ENCODE measurements at places on chromosomes 1 and 21.
A peak's percentile ranks its signal among the peaks of the same experiment; 100 is the strongest.

GRCh38 chr21:39915881-39916280 is 48.6 kb downstream of the PCP4 start:
- H3K27me3 ChIP-seq = no peaks in the 10 kb centered on the region
- H3K27ac ChIP-seq = no peak overlapping the region
- no peak for DNase-seq
- H3K4me3 ChIP-seq = no peak overlapping the region
- peaks cover 9% of the 10 kb centered on the region for H3K4me1 ChIP-seq

DNA sequence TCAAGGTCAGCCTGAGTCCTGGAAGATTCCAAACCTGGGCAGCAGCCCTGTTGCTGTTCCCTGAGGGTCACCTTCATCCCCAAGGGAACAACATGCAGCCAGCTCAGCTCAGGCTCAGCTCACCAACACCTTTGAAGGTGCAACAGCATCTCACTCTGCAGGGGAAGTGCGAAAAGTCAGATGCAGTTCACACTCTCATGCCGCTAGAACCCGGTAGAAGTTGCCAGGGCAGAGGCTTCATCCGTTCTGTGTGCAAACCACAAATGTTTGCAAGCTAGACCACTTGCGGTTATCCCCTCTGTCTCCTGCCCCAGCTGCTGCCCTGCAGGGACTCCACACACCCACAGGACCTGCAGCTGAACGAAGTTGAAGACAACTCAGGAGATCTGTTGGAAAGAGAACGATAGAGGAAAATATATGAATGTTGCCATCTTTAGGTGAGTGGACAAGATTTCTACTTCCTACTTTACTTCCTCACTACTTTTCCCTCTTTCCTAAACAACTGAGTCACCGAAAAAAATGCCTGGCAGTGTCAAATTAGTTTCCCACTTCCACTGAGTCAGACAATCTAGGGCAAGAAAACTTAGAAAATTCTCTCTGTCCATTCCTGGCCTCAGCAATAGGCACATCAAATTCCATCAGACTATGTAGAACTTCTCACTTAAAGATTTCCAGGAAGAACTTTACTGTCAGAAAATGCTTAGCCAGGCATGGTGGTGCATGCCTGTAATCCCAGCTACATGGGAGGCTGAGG is 1.8 kb upstream of the FCRL6 start:
- H3K36me3 ChIP-seq = no peaks in the 10 kb centered on the region
- H3K4me3 ChIP-seq = no peak overlapping the region
- H3K27me3 ChIP-seq = peaks cover 17% of the 10 kb centered on the region
- no peaks in the 10 kb centered on the region for H3K4me1 ChIP-seq

DNA sequence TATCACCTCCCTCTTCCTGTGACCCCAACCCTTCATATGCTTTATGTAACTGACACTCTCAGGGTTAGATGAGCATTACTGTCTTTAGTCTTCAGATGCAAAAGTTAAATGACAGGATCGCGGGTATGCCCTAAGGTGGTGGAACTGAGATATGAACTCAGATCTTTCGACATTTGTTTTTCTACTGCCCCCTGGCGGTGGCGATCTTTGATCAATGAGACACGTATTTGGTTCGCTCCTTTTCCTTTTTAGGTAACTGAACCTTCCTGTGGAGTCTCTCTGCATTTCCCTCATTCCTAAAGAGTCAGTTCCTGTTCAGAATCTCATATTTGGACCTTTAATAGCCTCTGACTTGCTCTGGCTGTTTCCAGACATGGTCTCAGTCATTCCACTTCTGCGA is 47.8 kb upstream of the ZP4 start:
- no peak for DNase-seq
- no peak overlapping the region for H3K4me3 ChIP-seq
- H3K27me3 ChIP-seq = no peaks in the 10 kb centered on the region
- no peak overlapping the region for H3K27ac ChIP-seq
- H3K36me3 ChIP-seq = no peaks in the 10 kb centered on the region

DNA sequence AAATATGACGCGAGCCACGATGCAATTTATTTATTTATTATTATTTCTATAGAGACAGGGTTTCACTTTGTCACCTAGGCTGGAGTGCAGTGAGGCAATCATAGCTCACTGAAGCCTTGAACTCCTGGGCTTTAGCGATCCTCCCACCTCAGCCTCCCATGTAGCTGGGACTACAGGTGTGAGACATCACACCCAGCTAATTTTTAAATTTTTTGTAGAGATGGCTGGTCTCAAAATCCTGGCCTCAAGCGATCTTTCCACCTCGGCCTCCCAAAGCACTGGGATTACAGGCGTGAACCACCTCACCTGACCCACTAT is 63.6 kb downstream of the IRF2BP2 start:
- no peak overlapping the region for H3K27ac ChIP-seq
- no peak for DNase-seq
- H3K36me3 ChIP-seq = no peaks in the 10 kb centered on the region

GRCh38 chr1:2985067-2985561 is 36.2 kb upstream of the ACTRT2 start:
- no peaks in the 10 kb centered on the region for H3K4me1 ChIP-seq
- H3K27ac ChIP-seq = no peak overlapping the region
- no peaks in the 10 kb centered on the region for H3K27me3 ChIP-seq
- H3K36me3 ChIP-seq = no peaks in the 10 kb centered on the region
- DNase-seq = no peak

GRCh38 chr1:22900451-22900850 is 72.2 kb downstream of the LACTBL1 start:
- H3K4me1 ChIP-seq = no peaks in the 10 kb centered on the region
- H3K4me3 ChIP-seq = no peak overlapping the region
- no peak for DNase-seq
- H3K27ac ChIP-seq = no peak overlapping the region

- H3K36me3 ChIP-seq = no peaks in the 10 kb centered on the region
- peak overlapping the region; percentile 43 for H3K27ac ChIP-seq
- DNase-seq = peak; percentile 24
These were observed 111.8 kb upstream of the ADAR start for GRCh38 chr1:154719586-154720327.

GRCh38 chr1:53982034-53982762 is 35.8 kb downstream of the LDLRAD1 start:
- peak; percentile 76 for DNase-seq
- H3K4me3 ChIP-seq = peak overlapping the region; percentile 23

GRCh38 chr1:36174713-36175112 is 18.8 kb downstream of the MAP7D1 start:
- H3K4me3 ChIP-seq = no peak overlapping the region
- H3K4me1 ChIP-seq = peaks cover 15% of the 10 kb centered on the region
- peaks cover 3% of the 10 kb centered on the region for H3K36me3 ChIP-seq
- peaks cover 10% of the 10 kb centered on the region for H3K27me3 ChIP-seq
- no peak overlapping the region for H3K27ac ChIP-seq

DNA sequence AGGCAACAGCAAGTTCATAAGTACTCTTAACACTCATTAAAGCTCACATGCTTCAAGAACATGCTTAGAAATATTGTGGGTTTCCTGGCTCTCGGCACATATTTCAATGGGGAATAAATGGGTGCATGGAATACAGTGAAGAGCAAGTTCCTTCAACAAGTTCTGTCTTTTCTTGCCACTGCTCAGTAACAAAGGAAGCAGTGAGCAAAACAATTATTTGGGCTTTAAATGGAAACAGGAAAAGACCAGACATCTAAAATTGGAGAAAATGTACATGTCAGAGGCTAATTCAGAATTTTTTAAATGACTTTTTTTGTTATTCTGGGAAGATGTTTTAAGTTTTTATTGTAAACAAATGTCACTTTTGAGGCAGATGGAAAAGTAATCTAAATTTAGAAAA is 478.7 kb downstream of the SETD4 start:
- H3K27me3 ChIP-seq = no peaks in the 10 kb centered on the region
- no peak overlapping the region for H3K4me3 ChIP-seq
- H3K36me3 ChIP-seq = no peaks in the 10 kb centered on the region
- no peak for DNase-seq
- no peaks in the 10 kb centered on the region for H3K4me1 ChIP-seq
- H3K27ac ChIP-seq = no peak overlapping the region

DNA sequence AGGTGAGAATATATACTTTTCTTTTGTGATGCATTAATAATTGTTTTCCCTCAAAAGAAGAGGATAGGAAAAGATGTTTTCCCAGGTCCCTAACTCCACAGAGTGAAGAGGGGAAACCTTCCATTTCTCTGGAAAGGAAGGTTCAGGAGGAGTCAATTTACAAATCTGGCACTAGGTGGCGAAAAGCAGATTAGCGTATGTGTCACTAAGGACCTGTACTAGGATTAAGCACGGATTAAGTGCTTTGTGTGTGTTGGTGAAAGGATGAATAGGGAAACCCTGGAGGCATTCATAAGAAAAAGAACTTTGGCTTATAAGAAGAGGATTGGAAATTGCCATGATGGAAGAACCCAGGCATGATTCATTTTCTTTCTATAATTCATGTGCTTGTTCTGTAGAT is 410.1 kb upstream of the PLXNA2 start:
- peak; percentile 85 for DNase-seq
- H3K36me3 ChIP-seq = no peaks in the 10 kb centered on the region
- peaks cover 11% of the 10 kb centered on the region for H3K4me1 ChIP-seq
- no peaks in the 10 kb centered on the region for H3K27me3 ChIP-seq
- H3K4me3 ChIP-seq = no peak overlapping the region
- H3K27ac ChIP-seq = no peak overlapping the region

- no peak for DNase-seq
- H3K27ac ChIP-seq = no peak overlapping the region
- H3K36me3 ChIP-seq = no peaks in the 10 kb centered on the region
- no peaks in the 10 kb centered on the region for H3K27me3 ChIP-seq
- no peak overlapping the region for H3K4me3 ChIP-seq
These were observed 200.7 kb downstream of the LHX8 start for GRCh38 chr1:75334876-75335389.

DNA sequence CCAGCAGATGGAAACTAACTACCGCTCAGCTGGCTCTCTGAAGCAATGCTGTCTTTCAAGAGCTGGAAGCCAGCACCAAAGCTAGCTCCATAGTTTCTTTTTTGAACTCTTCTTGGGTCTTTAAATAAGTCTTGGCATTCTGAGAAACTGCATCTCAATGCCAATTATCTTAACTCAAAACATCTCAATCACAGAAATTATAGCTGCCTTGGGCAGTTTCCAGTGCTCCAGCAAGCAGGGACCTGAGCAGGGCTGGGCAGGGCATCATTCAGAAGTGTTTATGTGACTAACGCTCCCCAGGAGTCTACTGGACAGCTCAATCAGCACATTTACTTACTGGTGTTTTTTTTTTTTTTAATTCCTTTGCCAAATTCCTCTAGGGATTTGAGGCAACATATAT is 18.3 kb upstream of the PADI4 start:
- H3K4me1 ChIP-seq = no peaks in the 10 kb centered on the region
- no peak for DNase-seq
- H3K4me3 ChIP-seq = no peak overlapping the region
- H3K36me3 ChIP-seq = no peaks in the 10 kb centered on the region
- no peak overlapping the region for H3K27ac ChIP-seq

DNA sequence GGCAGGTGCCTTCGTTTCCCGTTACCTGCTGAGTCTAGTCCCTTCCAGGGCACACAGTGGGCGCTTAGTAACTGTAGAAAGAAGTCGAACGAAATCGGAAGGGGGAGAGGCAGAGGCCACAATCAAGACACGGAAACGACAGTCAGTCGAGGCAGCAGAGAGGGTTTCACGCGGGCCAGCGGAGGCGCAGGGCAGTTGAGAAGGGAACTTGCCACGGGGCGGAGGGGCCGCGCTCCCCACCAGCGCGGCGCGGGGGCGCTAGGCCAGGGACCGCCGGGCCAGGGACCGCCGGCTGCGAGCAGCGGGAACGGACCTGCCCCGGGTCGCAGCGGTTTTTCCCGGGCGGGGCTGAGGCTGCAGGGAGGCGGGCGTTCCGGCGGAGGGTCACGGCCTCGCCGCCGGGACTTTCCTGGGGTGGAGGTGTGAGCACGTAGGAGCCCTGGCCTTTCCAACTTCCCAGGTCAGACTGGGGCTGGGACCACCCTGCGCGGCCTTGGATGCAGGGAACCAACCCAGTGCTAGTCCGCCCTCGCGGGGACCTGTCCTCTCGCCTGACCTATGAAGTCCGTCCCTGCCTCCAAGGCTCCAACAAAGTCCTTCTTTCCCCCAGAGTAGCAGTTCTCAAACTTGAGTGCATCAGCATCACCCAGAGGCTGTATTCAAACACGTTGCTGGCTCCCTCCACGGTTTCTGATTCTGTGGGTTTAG is 150.1 kb upstream of the FGGY start:
- H3K4me3 ChIP-seq = peak overlapping the region; percentile 46
- peaks cover 9% of the 10 kb centered on the region for H3K4me1 ChIP-seq
- H3K27me3 ChIP-seq = peaks cover 25% of the 10 kb centered on the region
- peak; percentile 66 for DNase-seq

DNA sequence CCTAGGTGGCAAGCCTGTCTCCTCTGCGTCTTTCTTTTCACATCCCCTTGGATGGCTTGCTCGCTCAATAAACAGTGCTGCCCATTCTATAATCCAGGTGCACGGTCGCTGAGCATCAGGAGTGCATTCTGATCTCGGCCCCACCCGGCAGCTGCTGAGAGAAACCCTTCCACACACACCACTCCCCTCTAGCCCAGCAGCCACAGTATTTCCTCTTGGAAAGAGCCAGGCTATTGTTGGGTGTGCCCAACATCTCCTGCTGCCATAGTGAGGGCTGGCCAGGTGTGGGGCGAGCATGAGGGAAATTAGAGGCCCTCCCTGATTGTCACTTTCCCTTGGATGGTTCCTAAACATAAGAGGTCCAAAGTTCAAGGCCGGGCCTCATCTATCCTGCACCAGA is 24.7 kb downstream of the GPA33 start:
- DNase-seq = no peak
- no peak overlapping the region for H3K4me3 ChIP-seq
- peaks cover 4% of the 10 kb centered on the region for H3K4me1 ChIP-seq

Data from neural progenitor cell (in vitro differentiated cells).